Inflammatory macrophage treated with lipopolysaccharide for 1 hour (primary cell): ENCODE measurements at places on chromosomes 5 and 9.
A peak's percentile ranks its signal among the peaks of the same experiment; 100 is the strongest.

DNA sequence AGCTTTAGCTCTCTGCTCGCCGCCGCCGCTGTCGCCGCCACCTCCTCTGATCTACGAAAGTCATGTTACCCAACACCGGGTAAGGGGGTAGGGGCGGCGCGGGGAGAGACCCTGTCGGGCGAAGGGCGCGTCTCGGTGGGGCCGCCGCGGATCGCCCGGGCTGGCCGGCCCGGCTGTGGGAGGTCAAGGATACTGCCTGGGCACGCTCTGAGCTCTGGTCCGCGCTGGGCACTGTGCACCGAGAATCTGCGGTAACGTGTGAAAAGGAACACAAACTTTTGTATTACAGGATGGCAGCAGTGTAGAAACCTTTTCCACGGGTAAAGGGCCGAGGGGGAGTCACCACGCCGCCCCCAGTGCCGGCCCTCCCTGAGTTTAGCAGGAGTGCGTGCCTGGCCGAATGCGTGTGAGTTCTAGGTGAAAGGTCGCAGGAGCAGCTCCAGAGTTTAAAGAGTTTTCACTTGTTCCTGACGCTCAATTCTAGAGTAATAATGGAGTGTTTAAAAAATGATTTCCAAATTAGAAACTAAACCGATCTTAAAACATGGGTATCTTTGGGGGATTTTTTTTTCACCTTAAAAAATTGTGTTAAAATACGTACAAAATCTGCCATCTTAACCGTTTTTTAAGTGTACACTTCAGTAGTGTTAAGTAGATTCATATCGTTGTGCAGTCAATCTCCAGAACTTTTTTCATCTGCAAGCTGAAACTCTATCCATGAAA lies at the start of gene HSDL2:
Gene HSDL2, plus strand, starts transcription at position 7 of the 723 bp plus-strand sequence. Its CDS starts 56 bp downstream, at position 63.
- no peak for DNase-seq

DNA sequence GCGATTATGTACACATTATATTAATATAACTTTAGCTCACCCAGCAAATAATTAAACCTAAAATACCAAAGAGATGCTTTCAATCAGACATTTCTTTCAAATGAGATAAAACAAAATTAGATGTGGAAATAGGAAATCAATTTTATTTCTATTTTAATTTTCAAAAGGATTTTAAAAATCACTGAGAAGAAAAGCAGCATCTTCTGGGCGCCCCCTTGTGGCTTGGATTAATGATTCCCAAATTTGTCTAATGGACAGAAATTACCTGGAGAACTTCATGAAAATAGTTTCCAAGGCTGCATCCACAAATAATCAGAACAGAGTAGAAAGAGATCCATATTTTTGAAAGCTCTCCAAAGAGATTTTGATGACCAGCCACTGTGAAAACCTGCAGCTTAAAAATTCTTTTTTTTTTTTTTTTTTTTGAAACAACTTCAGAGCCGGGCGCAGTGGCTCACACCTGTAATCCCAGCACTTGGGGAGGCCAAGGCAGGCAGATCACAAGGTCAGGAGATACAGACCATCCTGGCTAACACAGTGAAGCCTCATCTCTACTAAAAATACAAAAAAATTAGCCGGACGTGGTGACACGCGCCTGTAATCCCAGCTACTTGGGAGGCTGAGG lies 50.9 kb upstream of the CEMIP2 start:
- peak; percentile 67 for DNase-seq

- DNase-seq, result no peak
Measured at GRCh38 chr5:180376511-180376910, 23.4 kb upstream of the GFPT2 start.

- no peak for DNase-seq
Measured at GRCh38 chr5:139658501-139658927, 10.4 kb downstream of the CXXC5 start.

- no peak for DNase-seq
Measured at GRCh38 chr9:98311541-98311940, 56.1 kb upstream of the TBC1D2 start.

DNA sequence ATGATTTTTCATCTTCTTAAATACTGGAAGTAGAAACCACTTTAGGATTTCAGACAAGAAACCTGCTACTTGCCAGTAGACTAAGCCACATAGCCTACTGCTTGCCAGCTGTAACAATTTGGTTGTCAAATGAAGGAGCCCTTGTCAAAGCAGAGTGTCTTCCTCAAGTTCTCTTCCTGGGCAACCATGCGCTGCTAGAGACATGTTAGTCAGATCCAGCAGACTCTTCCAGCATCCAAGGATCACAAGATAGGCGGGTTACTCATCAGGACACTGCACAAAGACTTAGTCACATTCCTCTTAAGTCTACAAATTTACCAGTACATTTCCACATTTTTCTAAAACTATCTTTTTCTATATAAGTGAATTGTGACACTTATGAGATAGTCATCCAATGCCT lies 24.4 kb downstream of the SKIC3 start:
- peak; percentile 45 for DNase-seq

DNA sequence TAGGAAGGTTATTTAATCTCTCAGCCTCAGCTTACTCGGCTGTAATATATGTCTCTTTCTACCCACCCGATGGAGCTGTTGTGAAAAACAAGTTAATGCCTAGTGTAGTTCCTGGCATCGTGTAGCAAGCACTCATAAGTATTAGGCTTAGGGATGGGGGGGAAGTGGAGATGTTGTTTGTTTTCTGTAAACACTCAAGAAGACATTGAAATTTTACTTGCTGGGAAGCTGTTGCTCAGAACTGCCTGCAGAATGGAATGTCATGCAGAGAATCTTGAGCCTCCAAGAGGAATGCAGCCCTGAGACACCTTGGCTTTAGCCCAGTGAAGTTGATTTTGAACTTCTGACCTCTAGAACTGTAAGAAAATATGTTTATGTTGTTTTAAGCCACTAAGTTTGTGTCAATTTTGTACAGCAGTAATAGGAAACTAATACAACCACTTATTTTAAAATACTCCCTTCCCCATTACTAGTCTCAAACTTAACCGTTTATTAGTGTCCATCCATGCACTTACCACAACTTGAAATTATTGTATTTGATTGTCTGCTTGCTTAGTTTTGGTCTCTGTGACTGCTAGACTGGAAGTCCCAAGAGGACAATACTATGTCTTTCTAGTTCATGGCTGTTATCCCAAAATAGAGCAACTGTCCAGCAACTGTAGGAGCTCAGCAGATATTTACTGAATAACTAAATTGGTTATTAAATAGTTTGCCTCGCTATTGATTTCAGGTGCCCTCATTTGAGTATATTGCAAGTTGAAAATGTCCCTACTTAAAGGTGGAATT lies 53.8 kb downstream of the MFAP3 start:
- DNase-seq, result no peak

GRCh38 chr5:1108023-1108864 lies 3.6 kb downstream of the SLC12A7 start:
- DNase-seq, result peak; percentile 53

DNA sequence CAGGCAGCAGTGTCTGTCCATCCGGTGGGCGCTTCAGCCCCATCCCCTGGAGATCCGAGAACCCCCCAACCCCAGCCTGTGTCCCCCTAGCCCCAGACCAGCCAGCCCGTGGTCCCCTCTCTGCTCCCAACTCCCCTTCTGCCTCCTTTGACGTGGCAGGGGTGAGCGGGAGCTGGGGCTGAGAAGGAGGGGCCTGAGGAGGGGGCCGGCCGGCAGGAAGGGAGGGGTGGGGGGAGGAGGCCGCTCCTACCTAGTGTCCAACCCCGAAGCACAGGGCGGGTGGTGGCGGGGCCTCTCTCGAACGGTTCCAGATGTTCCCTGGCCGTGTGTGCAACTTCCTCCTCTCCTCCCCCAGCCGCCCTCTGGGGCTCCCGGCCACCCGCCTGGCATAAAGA lies 31.0 kb downstream of the GOLGA2 start:
- peak; percentile 36 for DNase-seq

DNA sequence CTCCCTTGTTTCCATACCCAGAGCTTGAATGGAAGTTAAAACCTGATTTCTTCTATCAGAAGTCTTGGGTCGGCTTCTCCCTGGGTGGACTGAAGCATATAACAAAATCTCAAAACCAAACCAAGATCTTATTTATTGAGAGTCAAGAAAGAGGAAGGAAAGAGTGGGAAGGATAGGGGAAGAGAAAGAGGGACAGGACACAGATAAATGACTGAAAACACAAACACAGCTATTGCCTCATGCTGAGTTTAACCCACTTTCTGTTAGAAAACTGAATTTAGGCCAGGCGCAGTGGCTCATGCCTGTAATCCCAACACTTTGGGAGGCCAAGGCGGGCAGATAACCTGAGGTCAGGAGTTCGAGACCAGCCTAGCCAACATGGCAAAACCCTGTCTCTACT lies 92.9 kb downstream of the PALM2AKAP2 start:
- DNase-seq, result no peak

GRCh38 chr9:127105805-127106465 lies 16.5 kb downstream of the ANGPTL2 start:
- no peak for DNase-seq

DNA sequence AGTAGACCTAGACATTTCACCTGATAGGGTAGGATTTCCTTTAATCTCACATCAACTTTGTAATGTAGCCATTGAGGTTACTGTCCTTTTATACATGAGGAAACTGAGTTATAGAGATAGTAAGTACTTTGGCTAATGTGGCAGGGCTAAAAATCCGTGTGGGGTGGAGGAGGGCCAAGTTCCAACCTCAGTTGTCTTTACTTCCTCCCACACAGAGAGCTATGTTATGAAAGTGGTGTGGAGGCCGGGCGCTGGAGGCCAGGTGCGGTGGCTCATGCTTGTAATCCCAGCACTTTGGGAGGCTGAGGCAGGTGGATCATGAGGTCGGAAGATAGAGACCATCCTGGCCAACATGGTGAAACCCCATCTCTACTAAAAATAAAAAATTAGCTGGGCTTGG lies 173.3 kb downstream of the PALM2AKAP2 start:
- no peak for DNase-seq

DNA sequence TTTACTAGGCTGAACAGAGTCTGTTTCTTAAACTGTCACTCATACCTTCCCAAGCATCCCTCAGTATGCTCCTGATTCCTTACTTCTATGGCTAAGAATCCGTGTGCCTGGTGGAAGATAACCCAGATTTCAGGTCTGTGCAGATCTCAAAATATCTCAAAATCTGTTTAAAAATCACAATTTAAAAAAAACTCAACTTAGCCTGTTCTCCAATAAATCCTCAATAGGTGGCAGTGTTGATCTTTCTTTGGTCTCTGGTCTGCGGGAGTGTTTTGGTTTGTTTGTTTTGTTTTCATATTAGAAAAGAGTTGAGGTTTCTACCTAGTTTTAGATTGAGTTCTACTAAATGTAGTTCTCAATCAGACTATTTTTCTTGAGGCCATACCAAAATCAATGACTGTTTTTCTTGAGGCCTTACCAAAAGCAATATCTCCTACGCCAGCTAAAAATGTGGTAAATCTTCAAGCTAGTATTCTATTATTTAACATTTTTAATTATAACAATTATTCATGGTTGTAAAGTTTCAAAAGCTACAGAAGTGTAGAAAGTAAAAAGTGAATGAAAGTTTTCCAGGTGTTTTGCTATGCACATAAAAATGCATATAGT lies 57.9 kb downstream of the TGFBR1 start:
- peak; percentile 37 for DNase-seq

DNA sequence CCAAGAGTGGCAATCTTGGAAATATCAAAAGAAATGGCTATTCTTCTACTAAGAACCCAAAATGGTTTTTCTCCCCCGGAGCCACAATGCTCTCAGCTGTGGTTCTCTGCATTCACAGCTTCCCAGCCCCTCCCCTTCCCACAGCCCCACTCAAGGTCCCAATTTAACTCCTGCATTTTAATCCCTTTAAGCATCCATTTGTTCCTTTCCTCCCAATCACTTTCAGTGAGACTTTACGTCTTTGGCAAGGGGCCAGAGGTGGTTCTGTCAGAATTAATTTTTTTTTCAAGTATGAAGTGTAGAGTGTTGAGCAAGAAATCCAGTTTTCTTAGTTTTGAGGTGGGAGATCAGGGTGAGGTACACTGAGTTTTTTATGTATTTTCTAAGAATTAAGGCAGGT lies 256.9 kb downstream of the GLIS3 start:
- no peak for DNase-seq

- peak; percentile 69 for DNase-seq
Measured at GRCh38 chr5:57243286-57244137, 69.7 kb downstream of the GPBP1 start.

DNA sequence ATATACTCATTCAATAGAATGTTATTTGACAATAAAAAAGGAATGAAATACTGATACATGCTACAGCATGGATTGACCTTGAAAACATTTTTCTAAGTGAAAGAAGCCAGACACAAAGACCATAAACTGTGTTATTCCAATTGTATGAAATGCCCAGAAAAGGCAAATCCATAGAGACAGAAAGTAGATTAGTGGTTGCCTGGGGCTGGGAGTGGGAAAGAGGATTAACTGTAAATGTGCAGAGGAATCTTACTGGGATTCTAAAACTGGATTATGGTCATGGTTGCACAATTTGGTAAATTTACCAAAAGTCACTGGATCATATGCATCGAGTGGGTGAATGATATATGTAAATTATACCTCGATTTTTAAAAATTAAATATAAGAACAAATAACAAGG lies 88.1 kb downstream of the GLIS3 start:
- DNase-seq, result no peak

DNA sequence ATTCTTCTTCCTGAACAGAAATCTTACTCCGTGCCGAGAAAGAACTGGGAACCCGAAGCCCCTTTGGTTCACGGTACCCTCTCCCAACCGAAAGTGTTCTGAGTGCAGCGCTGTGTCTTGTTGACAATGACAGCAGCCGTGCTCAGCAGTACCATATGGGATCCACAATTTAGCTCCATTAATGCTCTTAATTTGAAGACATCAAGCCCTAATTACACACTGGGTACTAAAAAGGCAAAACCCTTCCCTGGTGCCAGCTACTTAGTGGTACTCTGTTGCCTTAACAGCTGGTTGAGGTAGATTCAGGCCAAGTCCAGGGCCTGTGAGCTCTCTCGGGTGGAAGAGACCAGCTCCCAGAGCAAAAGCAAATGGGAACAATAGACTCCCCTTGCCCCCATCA lies 24.5 kb downstream of the DDX31 start:
- no peak for DNase-seq

- no peak for DNase-seq
Measured at GRCh38 chr5:140780512-140780911, 5.4 kb upstream of the PCDHA1 start.

DNA sequence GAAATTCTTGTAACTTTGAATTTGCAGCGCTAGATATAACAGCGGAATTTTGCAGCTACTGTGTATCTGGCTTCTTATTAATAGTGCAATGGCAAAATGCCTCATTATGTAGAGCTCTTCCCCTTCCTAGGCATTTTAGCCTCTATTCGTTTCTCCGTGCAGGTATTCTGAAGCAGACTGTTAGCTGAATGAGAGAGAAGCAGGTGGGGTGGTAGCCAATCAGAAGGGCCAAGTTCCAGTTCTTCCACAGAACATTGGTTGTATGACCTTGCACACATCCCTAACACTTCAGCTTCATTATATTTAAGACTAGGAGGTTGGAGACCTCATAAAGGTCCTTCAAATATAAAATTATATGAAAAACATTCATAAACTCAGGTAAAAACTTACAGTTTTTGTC lies 1.2 kb upstream of the VPS13A start:
- DNase-seq, result no peak

GRCh38 chr5:160434022-160434531 lies 12.4 kb downstream of the PTTG1 start:
- no peak for DNase-seq
